ENCODE measurements at places on chromosomes 6 and 20.

DNA sequence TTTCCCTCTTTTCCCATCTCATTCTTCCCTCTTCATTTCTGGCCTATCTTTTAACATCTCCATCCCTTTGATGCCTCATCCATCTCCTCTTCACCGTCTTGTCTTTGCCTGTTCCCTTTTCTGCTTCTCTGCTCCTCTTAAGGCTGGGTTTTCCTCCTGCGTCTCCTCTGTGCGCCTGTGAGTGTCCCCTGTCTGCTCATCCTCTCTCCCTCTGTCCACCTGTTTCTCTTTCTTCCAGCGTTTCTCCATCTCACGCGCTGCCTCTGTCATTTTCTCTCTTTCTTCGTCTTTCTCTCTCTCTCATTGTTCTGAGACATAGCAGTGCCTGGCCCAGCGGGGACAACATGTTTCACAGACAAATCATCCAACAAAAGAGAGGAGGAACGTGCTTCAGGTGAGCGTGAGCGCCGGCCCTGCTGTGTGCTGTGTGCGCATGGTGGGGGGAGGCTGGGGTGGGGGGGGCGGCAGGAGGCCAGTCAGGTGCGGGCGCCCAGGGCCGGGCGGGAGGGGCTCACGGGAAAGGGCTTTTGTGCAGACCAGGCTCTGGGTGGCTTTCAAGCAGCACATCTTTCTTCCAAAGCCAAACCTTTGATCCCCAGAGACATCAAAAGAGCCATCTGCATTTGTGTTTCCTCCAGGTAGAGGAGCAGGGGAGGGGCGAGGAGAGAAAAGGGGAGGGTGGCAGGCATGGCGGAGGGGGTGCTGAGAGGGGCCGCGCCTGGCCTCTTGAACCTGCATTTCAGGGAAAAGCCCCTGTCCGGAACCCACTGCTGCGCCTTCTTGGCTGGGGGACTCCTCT lies 121.3 kb downstream of the VEGFA start:
- no peak for DNase-seq

- DNase-seq: no peak
Observed at GRCh38 chr20:53711333-53712211, 117.9 kb upstream of the ZNF217 start.

DNA sequence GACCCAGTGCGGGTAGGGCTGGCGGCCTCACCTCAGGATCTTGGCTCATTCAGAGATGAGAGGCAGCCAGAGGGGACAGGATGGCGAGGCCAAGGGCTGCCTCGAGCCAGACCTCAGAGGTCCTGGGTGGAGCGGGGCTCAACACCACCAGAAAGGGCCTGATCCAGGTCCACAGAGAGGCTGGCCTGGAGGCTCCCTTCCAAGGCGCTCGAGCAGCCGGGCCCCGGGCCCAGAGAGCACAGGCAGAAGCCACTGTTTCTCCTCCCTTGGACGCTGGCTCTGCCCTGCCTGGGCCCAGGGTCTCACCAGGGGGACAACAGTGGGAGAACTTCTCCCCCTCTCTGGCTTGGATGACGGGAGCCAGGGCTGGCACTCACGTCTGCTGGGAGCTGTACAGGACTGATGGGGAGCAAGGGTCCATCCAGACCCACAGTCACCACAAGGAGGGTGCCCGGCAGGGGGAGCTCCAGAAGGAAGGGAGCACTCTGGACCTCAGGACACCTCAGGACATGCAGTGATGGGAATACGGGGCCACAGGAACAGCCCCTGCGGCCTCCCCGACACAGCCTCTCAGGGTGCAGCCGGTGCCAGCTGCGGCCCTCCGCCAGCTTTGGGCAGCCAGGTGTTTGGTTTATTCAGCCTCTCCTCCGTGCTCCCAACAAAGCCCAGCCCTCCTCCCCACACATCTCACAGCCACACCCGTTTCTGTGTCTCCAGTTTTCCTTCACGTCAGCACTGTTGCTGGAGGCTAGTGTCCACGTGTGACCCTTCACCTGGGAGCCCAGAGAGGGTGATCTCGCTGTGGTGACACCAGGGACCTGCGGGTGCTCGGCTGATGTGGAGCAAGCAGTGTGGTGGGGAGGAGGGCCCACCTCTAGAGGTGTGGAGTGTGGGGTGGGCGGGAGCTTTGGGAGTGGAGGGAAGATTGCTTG lies 8.7 kb downstream of the RPS21 start:
- DNase-seq: no peak

DNA sequence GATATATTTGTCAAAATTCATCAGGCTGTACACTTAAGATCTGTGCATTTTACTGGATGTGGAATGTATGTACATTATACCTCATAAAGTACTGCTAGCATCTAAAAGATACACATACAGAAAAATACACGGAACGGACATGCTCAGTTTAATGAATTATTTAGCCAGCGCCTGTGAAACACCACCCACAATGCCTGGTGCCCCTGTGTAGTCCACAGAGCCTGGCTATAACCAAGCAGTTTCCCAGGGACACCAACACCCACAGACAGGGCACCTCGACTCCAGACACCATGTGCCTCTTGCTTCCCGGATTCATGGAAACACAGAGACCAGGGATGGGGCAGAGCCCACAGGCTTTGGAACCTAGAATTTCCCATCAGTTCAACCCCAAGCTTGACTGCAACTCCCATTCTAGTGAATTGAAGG lies 17.4 kb upstream of the ARMC12 start:
- no peak for DNase-seq

DNA sequence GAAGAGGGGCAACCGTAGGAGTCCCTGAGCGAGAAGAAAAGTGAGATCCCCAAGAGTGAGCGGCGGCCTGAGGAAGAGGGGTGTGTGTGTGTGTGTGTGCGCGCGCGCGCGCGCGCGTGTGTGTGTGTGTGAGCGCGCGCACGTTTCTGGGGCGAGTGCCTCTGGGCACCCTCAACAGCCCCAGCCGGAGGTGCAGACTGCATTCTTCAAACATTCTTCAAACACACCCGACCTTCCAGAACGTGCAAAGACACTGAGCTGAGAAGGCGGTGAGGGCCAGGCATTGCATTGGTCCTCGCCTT lies 76.2 kb upstream of the FOXP4 start:
- no peak for DNase-seq

- DNase-seq: no peak
Observed at GRCh38 chr20:37941332-37941731, 38.4 kb downstream of the VSTM2L start.

- no peak for DNase-seq
Observed at GRCh38 chr6:162292915-162293314, 434.7 kb downstream of the PRKN start.

GRCh38 chr6:7341989-7342742 lies 29.2 kb upstream of the SSR1 start:
- DNase-seq: no peak

- DNase-seq: no peak
Observed at GRCh38 chr6:144749263-144749662, 464.1 kb downstream of the UTRN start.

DNA sequence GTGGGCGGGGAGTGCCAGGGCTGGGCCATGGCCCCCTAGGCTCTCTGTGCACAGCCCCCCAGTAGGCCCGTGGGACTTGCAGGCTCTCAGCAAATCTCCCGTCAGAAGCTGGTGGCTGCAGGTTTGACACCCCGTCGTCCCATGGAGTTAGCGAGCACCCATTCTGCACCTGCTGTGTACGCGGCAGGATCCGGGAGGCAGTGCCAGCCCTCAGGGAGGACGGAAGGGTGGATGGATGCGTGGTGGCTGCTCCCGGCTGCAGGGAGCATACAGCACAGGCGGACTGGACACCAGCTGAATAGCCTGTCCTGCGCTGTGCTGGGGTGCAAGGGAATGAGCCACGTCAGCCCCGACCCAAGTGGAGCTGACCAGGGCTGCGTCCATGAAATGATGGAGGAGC lies 32.4 kb upstream of the CHRNA4 start:
- DNase-seq: no peak

DNA sequence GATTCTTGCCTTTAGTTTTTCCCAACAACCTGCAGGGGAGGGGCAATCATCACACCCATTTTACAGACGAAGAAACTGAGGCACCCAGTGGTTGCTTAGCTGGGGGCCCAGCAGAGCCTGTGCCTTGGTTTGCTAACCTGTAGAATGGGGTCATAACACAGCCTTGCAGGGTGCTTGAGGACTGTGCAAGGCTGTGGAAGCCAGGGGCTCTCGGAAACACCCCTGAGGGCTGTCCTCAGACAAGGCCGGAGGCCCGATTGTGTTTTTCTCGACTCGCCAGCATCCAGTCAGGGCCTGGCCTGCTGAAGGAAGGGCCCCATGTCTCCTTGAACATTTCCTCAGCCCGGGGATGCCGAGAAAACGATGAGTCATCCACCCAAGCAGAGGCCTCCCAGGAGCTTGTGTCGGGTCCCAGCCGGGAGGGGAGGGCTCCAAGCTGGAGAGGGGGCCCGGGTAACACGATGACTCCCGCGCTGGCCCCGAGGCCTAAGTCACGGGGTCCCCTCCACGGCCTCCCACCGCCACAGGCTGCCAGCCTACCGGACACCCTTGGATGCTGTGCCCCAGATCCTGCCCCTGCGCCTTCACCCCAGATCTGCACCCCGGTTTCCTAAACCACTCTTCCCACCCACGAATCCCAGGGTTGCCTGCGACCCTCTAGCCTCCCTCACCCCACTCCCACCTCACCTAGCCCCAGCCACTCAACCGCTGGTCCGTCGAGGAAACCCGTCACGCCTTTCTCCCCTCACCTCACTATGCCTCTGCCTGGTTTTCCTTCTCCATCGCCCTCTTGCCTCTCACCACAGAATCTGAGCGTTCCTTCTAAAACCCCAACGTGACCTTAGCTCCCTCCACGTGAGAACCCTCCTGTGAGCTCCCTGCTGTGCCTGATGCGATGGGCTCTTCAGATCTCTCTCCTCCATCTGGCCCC lies 10.6 kb downstream of the NOL4L start:
- DNase-seq: no peak

- DNase-seq: peak; percentile 75
Observed at GRCh38 chr20:50460608-50461267, 49.4 kb upstream of the PTPN1 start.

DNA sequence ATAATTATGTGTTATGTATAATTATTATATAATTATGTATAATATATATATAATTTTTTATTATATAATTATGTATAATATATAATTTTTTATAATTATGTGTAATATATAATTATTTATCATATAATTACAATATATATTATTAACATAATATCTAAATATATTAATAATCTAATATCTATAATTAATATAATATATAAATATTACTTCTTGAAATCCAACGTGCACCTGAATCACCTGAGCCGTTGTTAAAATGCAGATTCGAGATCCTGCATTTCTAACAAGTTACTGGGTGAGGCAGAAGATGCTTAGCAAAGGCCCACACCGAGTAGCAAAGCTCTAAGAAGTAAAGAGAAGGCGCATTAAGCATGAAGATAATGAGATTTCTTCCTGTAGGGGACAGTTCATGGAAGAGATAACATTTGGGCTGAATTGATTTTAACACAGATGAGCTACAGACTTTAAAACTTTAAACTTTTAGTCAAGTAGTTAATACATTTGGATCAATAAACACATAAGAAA lies 406.4 kb upstream of the PLCB4 start:
- no peak for DNase-seq

- DNase-seq: no peak
Observed at GRCh38 chr6:53639520-53639919, 26.0 kb downstream of the KLHL31 start.

- no peak for DNase-seq
Observed at GRCh38 chr6:121124600-121124999, 209.7 kb downstream of the TBC1D32 start.

GRCh38 chr20:34797012-34797995 lies 28.1 kb downstream of the NCOA6 start:
- no peak for DNase-seq

- DNase-seq: no peak
Observed at GRCh38 chr6:111423960-111424846, 58.8 kb downstream of the REV3L start.

- no peak for DNase-seq
Observed at GRCh38 chr6:108083349-108083748, 8.8 kb upstream of the OSTM1 start.

GRCh38 chr6:136812174-136812573 lies 10.2 kb upstream of the PEX7 start:
- DNase-seq: no peak

DNA sequence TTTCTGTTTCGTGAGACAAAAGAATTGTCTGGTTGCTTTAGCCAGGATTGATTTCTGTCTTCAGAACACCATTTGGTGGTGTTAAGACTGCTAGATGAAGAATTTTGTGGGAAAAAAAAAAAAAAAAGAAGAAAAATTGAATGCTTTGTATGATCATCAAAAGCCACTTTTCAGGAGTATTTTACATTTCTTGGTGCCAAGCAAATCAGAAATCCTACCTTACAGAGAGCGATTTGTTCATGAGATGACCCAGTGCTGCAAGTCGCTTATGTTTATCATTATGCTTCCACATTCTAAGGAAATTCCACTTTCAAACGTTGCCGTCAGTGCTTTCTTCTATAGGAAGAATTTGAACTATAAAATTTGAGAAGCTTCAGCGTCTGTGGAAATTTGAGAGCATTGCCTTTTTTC lies 228.7 kb downstream of the BCKDHB start:
- no peak for DNase-seq

- DNase-seq: no peak
Observed at GRCh38 chr6:129929433-129929832, 68.3 kb upstream of the TMEM244 start.

GRCh38 chr20:64159711-64160110 lies 4.5 kb upstream of the MYT1 start:
- DNase-seq: no peak

- no peak for DNase-seq
Observed at GRCh38 chr20:24684956-24685691, 215.7 kb downstream of the SYNDIG1 start.

Data from stimulated activated CD4-positive, alpha-beta T cell treated with anti-CD3 and anti-CD28 coated beads, Interleukin-1b, Interleukin-23, amount 100 ng/mL, for 1 hour (primary cell).